Muscle of leg (tissue), 16 donors: ENCODE measurements at places on chromosomes 3 and 15.

- peak; percentile 46 for DNase-seq
These were observed 26.4 kb downstream of the FAH start for GRCh38 chr15:80179025-80179759.

GRCh38 chr3:37171144-37171543 is 3.2 kb downstream of the LRRFIP2 start:
- DNase-seq = peak; percentile 27

DNA sequence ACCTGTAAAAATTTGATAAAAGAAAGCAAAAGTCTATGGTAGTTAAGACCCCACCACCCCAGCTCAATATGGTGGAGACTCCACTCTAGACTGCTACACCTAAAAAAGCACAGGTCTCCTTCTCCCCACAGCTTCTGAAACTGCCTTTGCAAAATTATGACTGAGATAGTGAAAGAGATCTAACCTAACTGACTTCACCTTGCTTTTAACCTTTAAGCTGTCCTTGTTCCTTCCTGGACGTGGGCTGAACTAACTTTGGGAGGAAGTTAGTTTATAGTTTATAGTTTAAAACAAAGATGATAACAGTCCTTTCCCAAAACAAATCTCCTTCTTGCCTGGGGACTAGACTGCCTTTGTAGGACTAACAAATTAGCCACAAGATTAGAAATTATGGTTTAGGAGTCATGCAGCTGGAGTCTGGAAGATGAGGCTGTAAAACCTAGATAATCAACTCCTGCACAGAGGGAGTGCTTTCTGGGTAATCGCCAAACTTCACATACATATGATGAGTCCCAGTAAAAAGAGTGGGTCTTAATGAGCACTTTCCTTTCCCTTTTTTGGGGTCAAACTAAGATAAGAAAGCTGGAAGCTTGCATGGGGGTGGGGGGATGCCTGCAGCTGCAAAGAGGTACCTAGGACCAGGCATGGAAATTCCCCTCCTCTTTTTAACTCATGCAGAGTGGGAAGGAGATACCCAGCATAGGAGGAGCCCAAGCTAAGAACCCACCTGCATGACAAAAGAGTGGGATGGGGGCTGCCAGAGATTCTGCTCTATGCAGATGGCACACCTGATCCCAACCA is 17.5 kb downstream of the CCR8 start:
- no peak for DNase-seq

DNA sequence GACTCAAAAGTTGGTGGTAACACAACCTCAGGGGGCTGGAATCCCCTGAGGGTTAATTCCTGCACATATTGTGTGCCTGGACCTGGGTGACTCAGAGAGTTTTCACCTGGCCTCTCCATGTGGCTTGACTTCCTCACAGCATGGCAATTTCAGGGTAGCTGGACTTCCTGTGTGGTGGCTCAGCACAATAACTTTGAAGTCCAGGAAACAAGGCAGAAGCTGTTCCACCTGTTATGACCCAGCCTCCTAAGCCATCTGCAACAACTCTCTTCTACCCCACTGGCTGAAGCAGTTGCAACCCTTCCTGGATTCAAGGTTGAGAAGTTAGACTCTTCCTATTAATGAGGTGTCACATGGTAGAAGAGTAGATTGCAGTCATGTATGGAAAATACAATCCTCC is 58.4 kb downstream of the EDEM1 start:
- DNase-seq = no peak

GRCh38 chr3:179671309-179671708 is 18.5 kb downstream of the USP13 start:
- no peak for DNase-seq

DNA sequence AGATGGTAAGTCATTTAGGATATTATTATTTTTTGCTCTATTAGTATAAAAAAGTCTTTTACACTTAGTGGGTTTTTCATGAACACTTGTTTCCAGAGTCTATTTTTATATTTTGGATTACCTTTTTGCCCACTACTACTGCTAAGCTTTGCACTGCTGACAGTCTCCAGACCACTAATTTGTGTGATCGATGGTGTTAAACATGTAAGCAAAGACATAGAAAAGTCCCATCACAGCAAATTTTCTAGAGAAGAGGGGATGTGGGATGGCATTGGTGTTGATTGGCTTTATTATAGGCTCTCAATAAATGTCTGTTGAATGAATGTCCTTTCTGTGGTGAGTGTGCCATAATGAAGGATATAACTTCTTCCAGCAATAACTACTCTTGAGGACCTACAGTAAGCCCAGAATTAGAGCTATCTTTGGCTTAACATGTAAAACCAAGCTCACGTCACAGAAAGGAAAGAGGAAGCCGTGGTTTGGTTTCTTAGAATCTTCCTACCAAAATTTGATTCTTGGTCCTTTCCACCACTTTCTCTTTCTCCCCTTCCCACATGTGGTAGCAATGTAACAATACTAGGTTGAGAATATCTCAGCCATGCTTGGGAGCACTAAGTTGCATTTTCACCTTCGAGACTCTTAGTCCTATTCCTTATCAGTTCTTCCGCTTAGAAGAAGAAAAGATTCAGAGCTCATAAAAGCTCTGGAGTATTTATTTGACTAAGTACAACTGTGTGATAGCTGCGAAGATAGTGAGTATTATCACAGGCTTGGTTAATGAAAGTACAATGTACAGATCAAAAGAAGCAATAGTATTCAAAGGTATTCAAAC is 90.6 kb upstream of the UMPS start:
- DNase-seq = no peak

DNA sequence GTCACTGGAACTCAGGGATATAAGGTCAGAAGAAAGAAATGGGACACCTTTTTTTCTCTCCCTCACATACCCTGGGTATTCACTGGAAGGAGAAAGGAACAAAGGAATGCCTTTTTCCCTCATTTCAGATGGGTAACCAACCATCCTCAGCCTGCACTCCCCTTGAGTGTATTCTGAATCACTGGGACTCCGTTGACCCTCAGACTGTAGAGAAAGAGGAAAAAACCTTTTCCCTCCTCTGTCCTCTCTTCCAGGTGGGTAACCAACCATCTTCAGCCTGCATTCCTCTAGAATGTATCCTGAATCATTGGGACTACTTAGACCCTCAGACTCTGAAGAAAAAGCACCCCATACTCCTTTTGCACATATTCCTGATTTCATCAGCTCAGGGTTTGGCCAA is 11.4 kb downstream of the PRR20G start:
- DNase-seq = no peak

DNA sequence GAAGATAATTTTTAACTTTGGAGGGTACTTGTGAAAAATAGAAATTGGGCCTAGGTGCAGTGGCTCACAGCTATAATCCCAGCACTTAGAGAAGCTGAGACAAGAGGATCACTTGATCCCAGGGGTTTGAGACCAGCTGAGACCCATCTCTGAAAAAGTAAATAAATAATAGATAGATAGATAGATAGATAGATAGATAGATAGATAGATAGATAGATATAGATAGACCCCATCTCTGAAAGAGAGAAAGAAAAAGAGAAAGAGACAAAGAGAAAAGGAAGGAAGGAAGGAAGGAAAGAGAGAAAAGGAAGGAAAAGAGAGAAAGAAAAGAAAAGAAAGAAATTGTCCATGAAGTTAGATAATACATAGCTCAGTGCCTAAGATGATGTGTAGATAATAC is 35.5 kb downstream of the MRPS25 start:
- DNase-seq = no peak

GRCh38 chr15:83107841-83108181 is 366 bp downstream of the TM6SF1 start:
- DNase-seq = no peak

DNA sequence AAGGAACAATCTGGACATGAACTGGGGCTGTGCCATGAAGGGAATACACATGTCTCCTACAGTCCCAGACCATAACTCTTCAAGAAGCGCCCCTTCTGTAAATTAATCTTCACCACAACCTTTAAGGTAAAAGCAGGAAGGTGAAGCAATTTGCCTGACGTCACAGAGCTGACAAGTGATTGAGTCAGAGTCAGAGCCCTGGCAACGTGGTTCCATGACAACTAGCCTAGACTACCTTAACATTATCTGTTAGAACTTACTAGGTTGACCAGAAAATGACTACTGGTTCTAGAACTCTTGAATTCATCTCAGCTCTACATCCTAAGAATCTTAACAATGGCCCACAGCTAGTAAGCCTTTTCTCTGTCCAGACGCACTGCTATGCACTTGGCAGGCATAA is 124.6 kb downstream of the NTRK3 start:
- DNase-seq = no peak

DNA sequence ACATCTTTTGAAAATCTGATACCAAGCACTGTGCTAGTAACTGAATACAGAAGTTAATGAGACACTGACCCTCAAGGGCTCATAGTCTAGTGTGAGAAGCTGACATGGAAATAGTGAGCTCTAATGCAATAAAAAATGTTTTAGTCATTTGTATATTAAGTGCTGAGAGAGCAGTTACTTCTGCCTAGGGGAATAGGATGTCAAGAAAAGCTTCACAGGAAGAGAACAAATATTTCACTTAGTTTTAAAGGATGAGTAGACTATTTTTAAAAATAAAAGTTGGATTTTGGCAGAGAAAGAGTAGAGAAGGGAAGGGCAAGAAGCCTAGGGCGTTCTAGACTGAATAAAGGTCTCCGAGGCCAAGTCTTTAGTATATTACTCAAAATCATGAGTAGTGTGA is 158.4 kb downstream of the ATG7 start:
- peak; percentile 88 for DNase-seq

DNA sequence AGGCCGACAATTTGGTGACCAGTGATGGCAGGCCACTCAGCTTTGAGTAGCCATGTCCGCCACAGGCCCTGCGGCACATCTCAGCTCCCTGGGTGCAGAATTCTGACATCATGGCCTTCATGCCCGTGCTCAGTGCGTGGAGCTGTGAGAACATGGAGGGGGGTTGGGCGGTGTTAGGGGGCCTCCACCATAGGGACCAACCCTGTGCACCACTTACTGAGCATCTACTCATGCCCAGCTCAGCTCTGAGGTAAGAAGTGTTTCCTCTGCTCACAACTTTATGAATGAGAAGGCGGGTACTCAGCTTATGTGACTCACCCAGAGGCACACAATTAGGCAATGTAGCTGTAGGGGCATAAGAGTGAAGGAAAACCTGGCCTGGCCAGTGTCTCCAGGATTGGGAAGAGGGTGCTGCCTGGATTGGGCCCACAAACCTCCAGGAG is 10.5 kb downstream of the ACOX2 start:
- no peak for DNase-seq

DNA sequence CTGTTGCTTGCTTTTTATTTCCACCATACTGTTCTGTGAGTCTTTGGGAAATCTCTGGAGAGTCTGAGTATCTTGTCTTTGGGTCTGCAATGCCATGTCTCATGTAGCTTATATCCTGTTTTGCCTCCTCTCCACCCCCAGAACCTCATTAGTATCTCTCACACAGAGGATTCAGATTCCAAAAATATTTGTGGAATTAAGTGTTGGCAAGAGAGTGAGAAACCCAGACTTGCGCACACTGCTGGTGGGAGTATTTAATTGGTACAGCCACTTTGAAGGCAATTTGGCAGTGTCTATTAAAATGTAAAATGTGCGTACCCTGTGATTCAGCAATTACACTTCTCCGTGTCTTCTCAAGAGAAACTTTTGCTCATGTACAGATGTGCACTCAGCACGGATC is 68.6 kb downstream of the ZNF621 start:
- peak; percentile 31 for DNase-seq

DNA sequence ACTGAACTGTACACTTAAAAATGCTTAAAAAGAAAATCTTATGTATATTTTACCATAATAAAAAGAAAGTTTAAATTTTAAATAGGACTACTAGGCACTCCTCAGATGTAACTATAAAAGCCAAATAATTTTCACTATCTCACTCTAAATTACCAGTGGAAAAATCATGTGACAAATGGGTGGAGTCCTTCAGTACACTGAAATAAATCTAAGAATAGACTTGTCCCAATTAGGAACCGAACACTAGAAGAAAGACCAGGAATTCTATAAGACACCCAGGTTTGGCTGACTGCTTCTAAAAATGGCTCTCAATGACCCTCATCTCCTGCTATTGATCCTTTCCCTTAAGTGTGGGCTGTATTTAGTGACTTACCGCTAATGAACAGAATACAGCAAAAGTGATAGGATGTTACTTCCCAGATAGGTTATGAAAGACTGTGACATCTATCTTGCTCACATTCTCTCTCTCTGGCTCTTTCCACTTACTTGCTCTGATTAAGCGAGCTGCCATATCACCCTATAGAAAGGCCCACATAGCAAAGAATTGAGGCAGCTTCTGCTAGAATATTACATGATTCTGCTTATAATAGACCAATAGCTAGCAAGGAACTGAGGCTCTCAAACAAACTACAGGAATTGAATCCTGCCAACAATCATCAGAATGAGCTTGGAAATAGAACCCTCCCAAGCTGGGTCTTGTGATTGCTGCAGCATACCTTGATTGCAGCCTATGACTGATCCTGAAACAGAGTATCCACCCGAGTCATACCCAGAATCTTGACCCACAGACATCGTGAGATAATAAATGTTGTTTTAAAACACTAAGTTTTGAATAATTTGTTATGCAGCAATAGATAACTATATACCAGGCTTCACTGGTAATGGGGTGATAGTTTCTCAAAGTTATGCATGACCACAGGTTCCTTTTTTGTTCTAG is 16.9 kb downstream of the TTBK2 start:
- DNase-seq = no peak

- DNase-seq = no peak
These were observed 33.0 kb upstream of the CA12 start for GRCh38 chr15:63414474-63415120.

- DNase-seq = no peak
These were observed 655.8 kb downstream of the AGBL1 start for GRCh38 chr15:86735247-86736040.

DNA sequence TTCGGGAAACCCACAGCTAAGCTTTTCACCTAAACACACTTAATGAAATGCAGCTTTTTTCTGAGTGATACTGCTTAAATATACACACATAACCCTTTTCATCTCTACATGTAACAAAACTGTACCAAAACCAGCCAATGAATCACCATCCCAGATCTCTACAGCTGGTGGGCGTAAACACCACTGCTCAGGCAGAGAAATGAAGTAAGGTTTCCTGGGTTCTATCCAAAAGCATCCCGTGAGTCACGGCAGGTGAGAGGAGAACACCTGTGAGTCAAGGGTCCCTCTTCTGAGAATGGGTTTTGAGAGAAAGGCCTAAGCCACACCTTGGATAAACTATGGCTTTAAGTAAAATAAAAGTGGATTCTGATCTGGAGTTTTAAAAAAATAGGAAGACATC is 2.6 kb downstream of the CLDN1 start:
- DNase-seq = no peak

GRCh38 chr3:47315069-47315647 is 32.4 kb downstream of the KLHL18 start:
- DNase-seq = peak; percentile 87

GRCh38 chr3:126659915-126660886 is 5.3 kb upstream of the TXNRD3 start:
- no peak for DNase-seq

DNA sequence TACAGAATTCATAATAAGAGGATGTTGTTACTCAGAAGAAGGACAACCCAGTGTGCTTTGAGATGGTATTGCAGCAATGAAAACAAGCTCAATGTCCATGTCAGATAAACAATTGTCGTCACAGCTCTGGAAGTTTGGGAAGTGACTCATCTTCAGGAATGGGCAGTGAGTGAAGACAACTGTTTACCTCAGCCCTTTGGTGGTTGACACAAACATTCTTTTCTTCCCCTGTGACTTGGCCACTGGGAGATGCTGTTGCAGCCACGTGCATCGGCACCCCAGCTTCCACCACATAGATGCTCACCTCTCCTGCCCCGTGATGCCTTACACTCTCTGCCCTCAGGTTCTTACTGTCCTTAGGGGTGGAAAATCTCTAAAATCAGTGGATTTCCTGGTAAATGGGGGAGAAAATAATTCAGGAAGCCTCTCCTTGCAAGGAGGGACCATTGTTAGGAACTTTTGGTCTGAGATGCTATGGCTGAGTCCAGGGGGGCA is 114.1 kb upstream of the GALNT15 start:
- DNase-seq = no peak
